ENCODE measurements at places on chromosomes 1 and 21. TPM values are rescaled to one million over a fixed set of nuclear protein-coding genes. Genes with fewer than 3 reads are reported as not detected.

The FCRLA gene
- total RNA-seq = not detected

The MOV10 gene
- total RNA-seq = 48.8 TPM

The TEDDM1 gene
- not detected for total RNA-seq

The GREM2 gene
- total RNA-seq = 0.25 TPM

GRCh38 chr1:64100791-64101190, 102.6 kb upstream of the UBE2U start:
- no peaks in the 10 kb centered on the region for H3K36me3 ChIP-seq
- H3K4me3 ChIP-seq = no peak overlapping the region
- H3K27ac ChIP-seq = no peak overlapping the region
- DNase-seq = no peak
- H3K4me1 ChIP-seq = no peaks in the 10 kb centered on the region

GRCh38 chr1:7218210-7218832, 433.1 kb downstream of the CAMTA1 start:
- H3K4me1 ChIP-seq = peaks cover 2% of the 10 kb centered on the region
- H3K27me3 ChIP-seq = peaks cover 24% of the 10 kb centered on the region
- H3K27ac ChIP-seq = no peak overlapping the region

DNA sequence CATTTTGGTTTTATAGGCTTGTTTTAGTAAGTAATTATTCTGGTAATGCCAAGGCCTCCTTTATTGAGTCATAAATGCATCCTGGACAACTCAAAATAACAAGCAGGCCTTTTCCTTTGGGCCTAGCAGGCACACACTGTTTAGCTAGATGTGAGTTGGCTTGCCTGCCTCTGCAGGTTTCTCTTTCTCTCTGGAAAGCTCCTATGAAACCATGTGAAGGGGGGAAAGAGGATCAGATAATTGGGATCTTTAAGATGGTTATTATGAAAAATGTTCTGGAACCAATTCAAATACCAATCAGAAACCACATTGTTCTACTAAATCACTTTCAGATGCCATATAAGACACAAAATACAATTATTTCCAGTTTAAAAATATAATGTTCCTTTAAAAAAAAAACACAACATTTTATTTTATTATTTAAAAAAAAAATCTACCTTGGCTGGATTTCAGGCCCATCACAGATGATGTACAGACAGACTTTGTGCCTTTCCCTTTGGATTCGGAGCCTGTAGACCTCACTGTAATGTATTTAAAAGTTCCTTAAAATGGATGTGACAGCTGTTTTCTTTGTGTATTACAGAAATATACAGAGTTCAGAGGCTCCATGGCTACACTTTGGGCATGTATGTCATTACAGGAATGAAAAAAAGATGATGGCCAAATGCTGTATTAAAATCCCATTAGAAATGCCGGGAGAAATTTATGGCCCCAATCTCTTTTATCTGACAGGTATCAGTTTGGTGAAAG, 80.2 kb downstream of the NTMT2 start:
- DNase-seq = no peak
- no peak overlapping the region for H3K27ac ChIP-seq
- H3K4me3 ChIP-seq = no peak overlapping the region
- H3K36me3 ChIP-seq = no peaks in the 10 kb centered on the region
- no peaks in the 10 kb centered on the region for H3K4me1 ChIP-seq
- no peaks in the 10 kb centered on the region for H3K27me3 ChIP-seq

GRCh38 chr1:151944857-151945575, 35.7 kb upstream of the THEM4 start:
- no peak overlapping the region for H3K27ac ChIP-seq
- no peak overlapping the region for H3K4me3 ChIP-seq
- DNase-seq = no peak
- no peaks in the 10 kb centered on the region for H3K27me3 ChIP-seq

DNA sequence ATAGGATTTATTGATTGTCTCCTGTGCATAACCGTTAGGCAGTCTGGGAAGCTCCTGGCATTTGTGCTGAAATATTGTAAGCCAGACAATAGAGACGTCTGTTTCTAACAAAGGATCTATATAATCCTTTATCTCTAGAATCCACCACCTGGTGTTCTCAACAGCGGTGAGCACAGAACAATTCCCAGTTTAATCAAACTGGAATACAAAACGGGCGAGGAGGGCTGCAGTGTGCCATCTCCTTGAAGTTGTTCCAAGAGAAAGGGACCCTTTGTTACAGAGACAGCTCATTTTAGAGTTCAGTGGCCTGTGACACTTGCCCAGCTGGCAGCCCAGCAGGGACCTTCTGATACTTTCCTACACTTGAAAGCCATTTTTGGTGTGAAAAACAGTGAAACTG, 162.8 kb upstream of the IVNS1ABP start:
- H3K4me3 ChIP-seq = no peak overlapping the region
- no peaks in the 10 kb centered on the region for H3K27me3 ChIP-seq
- no peaks in the 10 kb centered on the region for H3K36me3 ChIP-seq
- no peak overlapping the region for H3K27ac ChIP-seq
- H3K4me1 ChIP-seq = peaks cover 2% of the 10 kb centered on the region
- no peak for DNase-seq

DNA sequence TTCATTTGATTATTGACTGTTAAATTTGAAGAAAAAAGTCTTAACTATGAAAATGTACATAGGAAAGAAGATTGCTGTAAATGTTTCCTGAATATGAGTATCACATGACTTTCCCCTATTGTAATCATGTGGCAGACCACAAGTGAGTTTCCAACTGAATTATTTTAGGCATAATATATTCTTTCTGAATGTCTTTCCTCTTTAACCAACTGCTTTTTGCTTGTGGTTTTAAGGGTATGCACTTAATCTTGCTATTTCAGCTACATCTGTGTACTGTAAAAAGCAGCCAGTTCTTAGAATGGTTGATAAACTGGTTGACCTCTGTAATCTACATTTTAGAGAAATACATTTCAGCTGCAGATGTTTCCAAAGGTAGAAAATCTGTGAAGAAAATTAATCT, 400.7 kb downstream of the NEGR1 start:
- H3K27ac ChIP-seq = no peak overlapping the region
- no peaks in the 10 kb centered on the region for H3K27me3 ChIP-seq
- H3K4me1 ChIP-seq = no peaks in the 10 kb centered on the region
- H3K4me3 ChIP-seq = no peak overlapping the region

DNA sequence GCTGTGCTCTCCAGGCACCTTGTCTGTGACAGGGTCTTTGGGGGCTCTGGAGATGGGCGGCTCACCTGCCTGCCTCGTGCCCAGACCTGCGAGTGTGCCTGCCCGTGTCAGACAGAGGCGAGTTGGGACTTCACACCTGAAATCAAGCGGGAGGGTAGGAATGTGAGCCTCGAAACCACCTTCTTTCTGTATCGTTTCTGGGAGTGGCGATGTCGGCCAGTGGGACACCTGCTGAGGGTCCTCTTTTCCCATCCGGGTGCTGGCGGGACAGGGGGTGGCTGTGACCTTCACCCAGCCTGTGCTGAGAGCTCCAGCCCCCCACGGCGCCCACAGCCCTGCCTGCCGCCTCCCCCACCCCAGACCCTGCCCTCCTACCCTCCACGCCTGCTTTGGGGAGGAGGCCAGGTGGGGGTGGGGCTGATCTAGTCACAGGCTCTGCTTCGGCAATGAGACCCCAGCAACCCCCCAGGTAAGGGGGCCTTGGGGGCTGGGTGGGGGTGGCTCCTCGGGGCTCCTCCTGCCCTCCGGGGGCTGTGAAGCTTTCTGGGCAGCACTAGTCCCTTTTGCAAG, 15.6 kb upstream of the FAAP20 start:
- no peaks in the 10 kb centered on the region for H3K27me3 ChIP-seq
- H3K27ac ChIP-seq = no peak overlapping the region
- H3K36me3 ChIP-seq = no peaks in the 10 kb centered on the region
- no peak overlapping the region for H3K4me3 ChIP-seq
- DNase-seq = no peak
